NCI-H2227 treated with DMSO at 0.1 percent for 48 hours (cell line): ENCODE measurements at places on chromosomes 2 and 18.

- DNase-seq, result no peak
Observed at GRCh38 chr2:235460548-235461047, 33.2 kb upstream of the AGAP1 start.

GRCh38 chr18:45245091-45245511 is 370.2 kb upstream of the SLC14A2 start:
- peak; percentile 69 for DNase-seq

DNA sequence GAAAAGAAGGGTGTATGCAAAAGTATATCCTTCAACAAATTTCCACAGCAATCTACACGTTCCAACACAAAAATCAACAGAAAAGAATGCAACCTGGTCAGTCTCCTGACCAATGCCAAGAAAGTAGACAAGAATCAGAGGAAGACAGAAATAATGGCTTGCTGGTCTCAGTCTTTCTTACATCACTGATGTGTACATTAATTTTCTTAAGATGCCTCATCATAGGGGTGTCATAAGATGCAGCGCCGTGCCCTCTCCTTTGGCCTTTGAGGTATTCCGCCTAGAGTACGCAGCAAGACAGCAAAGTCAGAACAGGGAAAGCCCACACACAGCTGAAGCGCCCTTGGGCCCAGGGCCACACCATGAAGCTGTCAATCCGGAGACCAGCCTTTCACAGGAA is 112.9 kb downstream of the RIF1 start:
- DNase-seq, result no peak

DNA sequence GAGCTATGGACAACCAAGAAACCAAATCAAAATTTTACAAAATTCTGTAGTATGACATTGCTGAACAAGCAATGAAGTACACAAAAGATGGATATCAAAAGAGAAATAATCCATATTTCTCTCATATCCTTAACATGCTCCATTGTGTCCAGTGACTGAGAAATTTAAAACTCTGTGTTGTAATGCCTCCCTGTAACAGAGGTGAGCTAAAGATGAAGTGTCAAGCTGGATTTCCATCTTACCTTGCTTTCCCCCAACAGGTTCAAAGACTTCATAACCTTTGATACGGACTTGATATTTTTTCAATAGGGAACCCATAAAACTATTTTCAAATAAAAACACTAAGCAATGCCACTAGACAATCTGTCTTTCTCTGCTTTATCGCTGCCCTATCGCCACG is 95.7 kb upstream of the SERTAD2 start:
- no peak for DNase-seq

- no peak for DNase-seq
Observed at GRCh38 chr2:72797740-72798139, 28.1 kb downstream of the EXOC6B start.

DNA sequence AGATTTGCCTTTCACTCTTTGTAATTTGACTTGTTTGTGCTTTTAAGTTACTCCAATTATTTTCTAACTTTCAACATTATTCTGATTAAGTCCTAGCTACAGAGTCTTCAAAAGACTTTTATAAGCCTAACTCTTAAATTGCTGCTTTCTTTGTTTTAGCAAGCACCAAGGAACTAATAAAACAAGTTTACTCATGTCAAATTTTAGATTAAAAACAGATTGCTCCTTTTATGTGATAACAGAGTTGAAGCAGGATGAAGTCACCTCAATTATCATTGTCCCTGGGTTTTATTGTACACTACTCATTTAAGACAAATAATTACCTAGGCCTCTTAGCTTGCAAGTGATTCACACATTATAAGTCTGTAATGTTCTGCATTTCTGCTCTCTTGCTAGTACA is 678.4 kb downstream of the ERBB4 start:
- DNase-seq, result no peak

- no peak for DNase-seq
Observed at GRCh38 chr2:147634826-147635225, 210.0 kb upstream of the ACVR2A start.

DNA sequence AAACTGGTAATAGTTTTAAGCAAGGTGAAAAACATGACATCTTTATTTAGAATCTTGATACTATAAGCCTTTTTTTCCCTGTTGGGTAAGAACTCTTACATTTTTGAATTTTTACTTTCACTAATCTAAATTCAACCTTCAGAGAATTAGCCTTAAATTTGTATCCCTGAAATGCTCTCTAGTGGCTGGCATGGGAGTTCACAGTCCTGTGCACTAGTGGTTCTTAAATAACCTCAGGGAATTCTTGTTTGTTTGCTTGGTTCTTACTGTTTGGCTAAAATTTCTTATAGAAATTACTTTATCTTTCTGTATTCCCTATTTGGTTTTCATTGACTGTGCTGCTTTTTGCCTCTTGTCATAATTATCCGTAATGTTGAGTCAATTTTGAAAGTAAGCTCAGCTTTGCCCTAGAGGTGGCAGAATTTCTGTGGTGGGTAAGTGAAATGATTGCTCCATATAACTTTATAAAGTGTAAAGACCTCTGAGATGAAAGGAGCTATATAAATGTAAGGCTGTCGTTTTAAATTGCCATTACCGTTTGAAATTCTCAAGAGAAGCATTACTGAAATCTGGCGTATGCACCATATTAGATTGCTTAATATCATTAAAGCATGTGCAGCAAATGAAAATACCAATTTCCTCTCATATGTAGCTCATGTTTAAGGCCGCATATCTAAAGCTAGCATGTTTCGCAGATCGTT is 391.3 kb upstream of the FIGN start:
- DNase-seq, result no peak

DNA sequence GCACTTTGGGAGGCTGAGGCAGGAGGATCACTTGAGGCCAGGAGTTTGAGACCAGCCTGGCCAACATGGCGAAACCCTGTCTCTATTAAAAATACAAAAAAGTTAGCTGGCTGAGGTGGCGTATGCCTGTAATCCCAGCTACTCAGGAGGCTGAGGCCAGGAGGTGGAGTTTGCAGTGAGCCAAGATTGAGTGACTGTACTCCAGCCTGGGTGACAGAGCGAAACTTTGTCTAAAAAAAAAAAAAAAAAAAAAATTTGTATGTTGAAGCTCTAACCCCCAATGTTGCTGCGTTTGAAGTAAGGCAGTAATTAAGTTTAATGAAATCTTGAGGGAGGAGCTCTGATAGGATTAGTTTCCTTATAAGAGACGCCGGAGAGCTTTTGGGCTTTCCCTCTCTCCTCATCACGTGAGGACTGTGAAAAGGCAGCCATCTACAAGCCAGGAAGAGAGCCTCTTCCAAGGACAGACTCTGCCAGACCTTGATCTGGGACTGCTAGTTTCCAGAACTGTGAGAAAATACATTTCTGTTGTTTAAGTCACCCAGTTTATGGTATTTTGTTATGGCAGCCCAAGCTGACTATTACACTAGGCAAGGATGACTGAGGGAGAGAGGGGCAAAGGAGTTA is 11.5 kb upstream of the PNPT1 start:
- DNase-seq, result no peak

DNA sequence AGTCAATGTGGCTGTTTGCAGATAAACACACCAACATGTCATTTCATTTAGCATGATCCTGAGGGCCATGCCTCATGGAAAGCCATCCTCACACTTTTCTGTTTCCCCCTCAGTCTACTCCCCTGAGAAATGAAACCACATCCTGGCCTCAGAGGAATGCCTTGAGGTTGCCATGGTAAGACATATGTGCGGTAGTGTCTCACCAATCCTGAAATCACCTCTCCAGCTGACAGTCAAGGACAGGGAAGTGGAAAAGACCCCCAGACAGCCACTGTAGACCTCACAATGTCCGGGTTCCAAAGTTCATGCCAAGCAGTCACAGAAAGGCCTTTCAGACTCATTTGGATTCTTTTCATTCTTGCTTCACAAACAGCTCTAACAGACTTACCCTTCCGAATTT is 175.2 kb upstream of the PKDCC start:
- DNase-seq, result no peak

DNA sequence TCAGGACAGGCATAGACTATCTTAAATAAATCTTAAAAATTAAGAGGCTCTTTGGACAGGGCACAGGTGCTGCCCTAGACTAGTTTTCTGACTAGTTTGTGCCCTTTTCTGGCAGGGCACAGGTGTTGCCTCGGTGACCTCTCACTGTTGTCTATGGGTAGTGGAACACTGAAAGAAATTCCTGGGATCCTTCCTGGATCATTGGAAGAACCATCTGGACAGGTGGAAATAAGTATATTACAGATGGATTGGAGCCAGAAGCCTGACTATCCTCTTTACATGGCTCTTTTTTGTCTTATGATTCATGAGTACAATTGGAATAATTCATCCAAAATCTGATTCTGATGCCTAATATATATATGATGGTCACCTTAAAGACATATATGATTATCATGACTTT is 286.6 kb downstream of the RIT2 start:
- DNase-seq, result no peak

DNA sequence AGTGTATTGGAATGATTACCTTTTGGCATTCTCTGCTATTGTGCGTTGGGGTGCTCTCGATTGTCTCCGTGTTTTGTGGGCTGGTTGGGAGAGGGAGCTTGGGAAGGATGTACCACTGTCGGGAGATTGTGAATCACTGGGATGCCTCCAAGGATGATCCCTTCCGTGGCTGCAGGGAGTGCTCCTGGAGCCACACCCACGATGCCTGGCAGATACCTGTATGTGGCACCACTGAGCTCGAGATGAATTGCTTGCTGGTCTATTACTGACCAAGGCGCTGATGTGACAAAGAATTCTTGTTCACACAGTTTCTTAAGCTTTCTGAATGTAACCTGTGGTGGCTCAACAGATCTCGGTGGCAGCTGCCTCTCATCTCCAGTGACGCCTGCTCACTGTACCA is 159.7 kb upstream of the LHCGR start:
- DNase-seq, result no peak

DNA sequence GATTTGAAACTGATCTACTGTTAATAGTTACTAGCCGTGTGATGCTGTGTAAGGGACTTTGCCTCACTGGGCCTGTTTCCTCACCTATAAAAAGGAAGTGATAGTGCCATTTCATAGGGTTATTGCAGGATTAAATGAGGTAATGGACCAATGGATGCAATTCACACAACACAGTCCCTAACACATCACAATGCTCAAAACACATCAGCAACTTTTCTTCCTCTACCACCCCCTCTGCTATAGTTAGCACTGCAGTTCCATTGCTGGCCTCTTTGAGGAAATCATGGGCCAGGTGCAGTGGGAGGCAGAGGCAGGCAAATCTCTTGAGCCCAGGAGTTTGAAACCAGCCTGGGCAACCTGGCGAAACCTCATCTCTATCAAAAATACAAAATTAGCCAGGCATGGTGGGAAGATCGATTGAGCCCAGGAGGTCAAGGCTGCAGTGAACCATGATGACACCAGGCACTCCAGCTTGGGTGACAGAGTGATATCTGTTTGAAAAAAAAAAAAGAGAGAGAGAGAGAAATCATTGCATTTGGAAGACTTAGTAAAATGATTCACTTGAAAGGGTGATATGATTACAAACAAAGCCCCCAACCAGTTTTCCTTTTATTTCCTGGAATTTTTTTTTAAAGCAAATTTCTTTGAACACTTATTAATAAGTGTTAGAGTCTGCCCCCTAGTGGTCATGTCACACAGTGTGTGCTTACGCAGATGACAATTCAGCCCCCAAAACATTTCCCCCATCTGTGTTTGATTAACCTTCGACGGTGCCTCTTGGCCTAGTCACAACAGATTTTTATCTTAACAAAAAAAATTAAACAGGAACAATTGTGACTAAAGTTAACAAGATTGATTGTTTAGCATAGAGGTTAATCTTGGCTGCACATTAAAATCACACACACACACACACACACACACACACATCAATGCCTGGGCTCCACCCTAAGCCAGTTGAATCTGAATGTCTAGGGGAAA is 88.6 kb upstream of the BCL11A start:
- peak; percentile 40 for DNase-seq

GRCh38 chr2:43317194-43317593 is 90.8 kb upstream of the ZFP36L2 start:
- DNase-seq, result no peak
